ENCODE measurements at places on chromosomes 1 and 21.
A peak's percentile ranks its signal among the peaks of the same experiment; 100 is the strongest.

GRCh38 chr1:243313635-243314536 is 58.0 kb downstream of the SDCCAG8 start:
- no peak for DNase-seq

GRCh38 chr21:28509031-28509430 is 483.6 kb downstream of the LTN1 start:
- DNase-seq: no peak

DNA sequence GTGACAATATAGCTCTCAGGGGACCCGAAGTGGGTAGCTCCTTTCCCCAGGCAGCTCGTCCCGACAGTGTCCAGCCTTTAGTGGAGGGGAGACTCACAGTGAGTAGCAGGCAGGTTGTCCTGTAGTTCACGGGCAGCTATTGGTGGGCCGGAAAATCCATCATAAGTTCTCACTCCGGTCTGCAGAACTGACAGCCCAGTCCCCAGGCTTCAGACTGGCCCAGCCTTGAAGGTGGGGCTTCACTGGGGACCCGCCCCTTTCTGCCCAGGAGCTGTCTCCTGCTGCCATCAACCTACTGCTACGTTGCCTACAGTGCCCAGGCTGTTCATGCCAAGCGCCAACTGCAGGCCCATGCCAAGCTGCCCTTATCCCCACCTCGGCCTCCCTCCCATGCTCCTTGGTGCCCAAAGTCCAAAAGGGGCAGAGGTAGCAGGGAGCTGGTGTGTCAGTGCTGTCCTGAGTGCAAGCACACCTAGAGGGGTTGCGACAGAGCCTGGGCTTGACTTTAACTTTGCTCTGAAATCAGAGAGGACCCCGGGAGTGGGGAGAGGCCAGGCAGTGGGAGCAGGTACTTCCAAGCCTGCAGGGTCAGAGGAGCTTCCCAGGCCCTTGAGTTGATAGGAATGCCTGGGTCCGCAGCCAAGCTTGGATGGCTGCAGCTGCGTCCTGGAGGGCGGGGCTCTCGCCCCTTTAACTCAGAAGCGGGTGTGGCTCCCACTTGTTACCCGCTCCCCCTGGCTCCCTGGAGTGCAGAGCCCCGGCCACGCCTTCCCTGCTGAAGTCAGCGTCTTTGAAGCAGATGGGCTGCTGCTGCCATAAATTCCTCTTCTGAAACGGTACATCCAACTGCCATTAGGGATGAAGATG is 1144.3 kb upstream of the NCAM2 start:
- no peak for DNase-seq

- no peak for DNase-seq
Observed at GRCh38 chr1:81463936-81464837, 336.5 kb upstream of the ADGRL2 start.

GRCh38 chr1:6084781-6085495 is 39.2 kb downstream of the KCNAB2 start:
- no peak for DNase-seq

DNA sequence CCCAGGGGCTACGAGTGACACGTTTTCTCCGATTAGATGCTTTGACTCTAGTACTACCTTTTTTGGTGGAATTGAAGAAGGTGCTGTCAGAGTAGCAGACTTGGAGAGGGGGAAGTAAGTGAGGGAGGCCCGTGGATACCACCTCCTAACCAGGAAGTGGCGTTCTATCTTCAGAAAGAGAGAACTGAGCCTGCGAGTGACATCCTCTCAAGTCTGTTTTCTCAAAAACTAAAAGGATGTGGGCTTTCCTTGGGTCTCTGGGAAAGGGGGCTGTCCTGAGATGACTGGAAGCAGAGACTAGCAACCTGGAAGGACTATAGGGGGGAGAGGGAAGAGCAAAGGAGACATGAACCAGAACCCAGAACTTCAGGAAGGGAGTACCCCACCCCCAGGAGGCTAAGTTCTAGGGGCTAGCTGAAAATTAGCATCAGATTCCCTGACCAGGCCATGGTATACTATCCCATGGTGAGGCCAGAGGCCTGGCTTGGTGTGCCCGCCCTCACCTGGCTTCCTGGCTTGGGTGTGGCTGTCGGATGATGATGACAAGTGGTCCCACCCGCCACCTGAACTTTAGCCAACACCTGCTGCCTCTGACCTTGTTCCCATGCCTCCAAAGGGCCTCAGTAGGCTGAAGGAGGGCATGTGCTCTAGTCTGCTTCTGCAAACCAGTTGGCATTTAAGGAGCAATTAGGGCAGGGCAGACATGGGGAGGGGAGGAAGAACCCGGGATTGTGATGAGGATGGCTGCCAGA is 49.1 kb downstream of the ATP2B4 start:
- no peak for DNase-seq

GRCh38 chr1:232925421-232926220 is 24.8 kb upstream of the NTPCR start:
- peak; percentile 29 for DNase-seq

DNA sequence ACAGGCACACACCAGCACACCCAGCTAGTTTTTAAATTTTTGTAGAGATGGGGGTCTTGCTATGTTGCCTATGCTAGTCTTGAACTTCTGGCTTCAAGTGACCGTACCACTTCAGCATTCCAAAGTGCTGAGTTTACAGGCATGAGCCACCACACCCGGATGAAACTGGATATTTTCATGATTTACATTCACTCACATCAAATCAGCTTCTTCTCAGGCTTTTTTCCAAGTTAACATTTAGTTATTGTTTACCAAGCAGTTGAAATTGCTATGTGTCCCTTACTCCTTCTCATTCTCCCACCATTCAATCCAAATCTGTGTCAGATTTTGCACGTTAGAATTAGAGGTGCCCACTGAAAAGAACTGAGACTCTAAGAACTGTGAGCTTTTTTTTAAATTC is 18.4 kb downstream of the RIT1 start:
- DNase-seq: peak; percentile 81

- DNase-seq: no peak
Observed at GRCh38 chr1:236860101-236860500, 65.0 kb downstream of the MTR start.

- DNase-seq: no peak
Observed at GRCh38 chr1:203252678-203253077, 23.2 kb upstream of the CHIT1 start.

DNA sequence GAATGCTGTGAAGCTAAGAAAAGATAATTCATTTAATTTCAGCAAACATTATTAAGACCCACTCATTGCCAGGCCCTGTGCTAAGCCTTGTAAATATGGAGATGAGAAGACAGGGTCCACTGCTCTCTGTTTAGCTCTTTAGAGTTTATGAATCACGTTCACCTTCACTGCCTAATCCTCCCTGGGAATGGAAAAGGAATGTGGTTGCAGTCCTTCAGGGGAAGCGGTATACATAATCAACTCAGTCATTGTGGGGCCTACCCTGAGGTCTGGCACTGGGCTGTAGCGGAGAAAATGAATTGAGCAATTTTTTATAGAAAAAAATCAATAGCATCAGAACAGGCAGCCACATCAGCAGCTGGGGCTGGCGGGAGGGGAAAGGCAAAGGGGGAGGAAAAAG is 412.1 kb upstream of the NFIA start:
- no peak for DNase-seq

All from AG10803 (cell line).